ENCODE measurements at places on chromosomes 7 and 10.

GRCh38 chr7:46705386-46706255, 784.5 kb upstream of the IGFBP3 start:
- no peak for DNase-seq

GRCh38 chr10:124092860-124093773, at the start of gene CHST15:
Gene CHST15, minus strand, starts transcription at chr10:124093598. Its CDS starts 47,386 bp downstream, at chr10:124046212.
- DNase-seq, result no peak

DNA sequence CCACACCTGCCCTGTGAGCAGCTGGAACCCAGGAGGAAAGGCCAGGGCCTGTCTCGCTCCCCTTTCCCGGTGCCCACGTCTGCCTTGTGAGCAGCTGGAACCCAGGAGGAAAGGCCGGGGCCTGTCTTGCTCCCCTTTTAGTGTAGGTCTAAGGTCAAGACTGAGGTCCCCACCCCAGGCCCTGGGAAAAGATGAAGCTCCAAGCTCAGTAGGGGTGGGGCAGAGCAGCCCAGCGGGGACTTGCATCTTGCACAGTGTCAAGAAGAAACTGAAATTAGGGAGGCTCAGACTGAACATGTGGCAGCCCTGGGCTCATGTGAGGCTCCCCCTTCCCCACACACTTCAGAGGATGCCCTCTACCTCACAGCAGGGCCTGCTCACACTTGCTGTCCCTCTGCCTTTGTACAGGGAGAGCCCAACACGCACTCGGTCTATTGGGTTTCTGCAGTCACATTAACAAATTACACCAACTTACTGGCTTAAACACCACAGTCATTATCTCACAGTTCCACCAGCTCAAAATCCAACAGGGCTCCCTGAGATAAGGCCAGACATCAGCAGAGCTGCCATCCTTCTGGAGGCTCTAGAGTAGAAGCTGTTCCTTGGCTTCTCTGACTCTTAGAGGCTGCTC, 12.4 kb downstream of the POLL start:
- DNase-seq, result no peak

DNA sequence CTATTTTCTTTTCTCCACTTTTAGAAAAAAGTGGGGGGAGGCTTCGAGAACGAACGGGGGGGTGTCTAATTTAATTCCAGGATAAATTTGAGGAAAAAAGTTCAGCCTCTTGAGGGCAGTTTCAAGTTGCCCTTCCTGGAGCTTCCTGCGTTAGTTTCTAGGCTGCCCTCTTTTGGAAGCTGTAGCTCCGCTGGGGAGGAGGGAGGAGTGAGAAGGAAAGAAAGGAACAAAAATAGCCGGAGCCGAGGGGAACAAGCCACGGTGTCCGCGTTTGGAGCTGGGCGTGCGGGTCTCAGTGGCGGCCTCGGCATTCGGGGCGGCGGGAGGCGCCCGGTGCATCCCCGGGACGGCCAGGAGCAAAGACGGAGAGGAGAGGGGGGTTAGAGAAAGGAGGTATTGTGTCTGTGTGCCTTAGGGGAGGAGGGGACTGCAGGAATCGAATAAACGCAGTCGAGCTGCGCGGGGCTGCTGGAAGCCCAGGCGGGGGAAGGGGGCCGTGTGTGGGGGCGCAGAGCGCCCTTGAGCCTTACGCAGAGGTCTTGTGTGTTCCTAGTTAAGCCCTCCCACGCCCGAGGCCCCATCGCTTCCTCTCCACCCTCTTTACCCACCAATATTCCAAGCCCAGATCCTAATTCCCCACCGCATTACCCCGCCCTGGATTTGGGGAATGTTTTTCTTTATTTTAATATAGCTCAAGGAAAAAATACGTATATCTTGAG, 2.0 kb upstream of the TNRC18 start:
- no peak for DNase-seq

DNA sequence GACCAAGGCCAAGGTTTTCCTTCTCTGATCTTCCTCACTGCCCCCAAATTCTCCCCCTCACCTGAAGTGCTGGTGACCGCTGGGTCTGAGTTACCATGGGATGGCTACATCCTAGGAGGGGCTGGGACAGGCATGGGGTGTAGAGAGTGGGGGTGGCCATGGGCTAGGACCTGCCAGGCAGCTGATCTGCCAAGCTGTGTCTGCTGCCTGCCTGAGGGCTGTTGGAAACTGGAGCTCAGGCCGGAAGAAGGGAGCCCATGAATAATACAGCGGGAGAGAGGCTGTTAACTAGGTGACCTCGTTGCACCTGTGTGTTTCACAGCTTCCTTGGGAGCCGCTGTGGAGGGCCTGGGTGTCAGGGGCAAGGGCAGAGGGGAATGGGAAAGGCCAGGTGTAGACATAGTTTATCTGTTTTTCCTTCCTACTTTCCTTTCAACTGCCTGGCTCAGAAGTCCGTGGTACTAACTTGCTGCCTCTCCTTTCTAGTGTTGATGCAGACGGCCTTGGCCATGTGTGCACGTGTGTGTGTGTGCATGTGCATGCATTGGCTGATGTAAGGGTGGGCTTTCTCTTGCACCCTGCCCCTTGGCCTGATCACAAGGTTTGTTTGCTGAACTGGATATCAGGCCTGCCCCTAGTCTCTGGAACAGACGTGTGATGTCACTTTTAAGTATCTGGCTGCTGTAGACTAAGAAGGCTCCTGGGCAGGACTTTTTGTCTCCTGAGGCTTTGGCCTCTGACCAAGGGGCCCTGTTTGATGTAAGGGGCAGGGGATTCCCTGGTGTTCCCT, 11.9 kb downstream of the CDH23 start:
- DNase-seq, result no peak

GRCh38 chr10:87500646-87501048, 4.0 kb upstream of the MINPP1 start:
- no peak for DNase-seq

DNA sequence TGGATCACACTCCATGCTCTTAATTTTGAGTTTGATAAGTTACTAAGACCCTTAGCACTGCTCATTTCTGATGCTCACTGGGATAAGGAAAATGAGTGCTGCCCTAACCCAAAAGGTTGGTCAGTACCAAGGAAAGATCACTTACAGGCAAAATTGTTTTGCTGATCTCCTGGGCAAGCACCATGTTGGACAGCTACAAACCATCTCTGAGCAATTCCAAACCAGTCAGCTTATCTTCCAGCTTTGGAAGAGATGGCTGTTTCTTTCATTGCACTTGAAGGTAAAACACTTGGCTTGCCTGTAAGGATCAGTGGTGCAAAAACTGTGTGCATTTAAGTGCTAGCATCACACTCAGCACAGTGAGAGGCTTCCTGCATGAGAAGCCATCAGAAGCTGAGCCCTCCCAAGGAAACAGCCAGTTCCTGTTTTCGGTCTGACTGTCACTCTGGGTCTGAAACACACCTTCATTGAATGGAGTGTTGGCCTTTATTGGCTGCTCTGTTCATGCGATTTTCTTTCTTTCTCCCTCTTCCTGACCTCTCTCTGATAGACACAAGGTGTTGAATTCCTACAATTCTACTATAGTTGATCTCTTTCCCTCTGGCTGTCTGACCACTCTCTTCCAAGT, 126.4 kb upstream of the GHITM start:
- no peak for DNase-seq

DNA sequence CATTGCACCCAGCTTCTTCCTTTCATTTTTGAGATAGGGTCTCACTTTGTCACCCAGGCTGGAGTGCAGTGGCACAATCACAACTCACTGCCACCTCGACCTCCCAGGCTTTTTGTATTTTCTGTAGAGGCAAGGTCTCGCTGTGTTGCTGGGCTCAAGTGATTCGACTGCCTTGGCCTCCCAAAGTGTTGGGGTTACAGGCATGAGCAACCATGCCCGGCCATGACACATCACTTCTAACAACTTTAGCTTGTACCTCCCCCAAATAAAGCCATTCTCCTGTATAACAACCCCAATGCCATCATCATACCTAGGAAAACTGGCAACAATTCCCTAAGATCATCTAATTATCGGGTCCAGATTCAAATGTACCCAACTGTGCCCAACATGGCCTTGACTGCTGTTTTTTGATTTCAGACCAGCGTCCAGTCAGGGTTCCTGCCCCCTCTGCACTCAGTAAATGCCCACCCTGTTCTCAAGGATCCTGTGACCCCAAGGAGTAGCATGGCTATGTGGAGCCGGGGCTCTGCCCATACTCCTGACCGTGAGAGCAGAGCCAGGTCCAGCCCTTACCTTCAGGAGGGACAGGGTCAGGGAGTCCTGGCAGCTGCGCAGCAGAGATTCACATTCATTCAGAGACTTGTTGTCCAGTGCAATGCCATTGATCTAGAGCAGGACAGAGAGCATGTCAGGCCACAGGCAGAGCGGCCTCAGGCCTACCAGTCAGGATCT, 102.6 kb downstream of the DLG5 start:
- DNase-seq, result no peak

Measured in activated CD8-positive, alpha-beta memory T cell treated with anti-CD3 and anti-CD28 coated beads for 1 hour (primary cell).